ENCODE measurements at places on chromosomes 11 and 22.

DNA sequence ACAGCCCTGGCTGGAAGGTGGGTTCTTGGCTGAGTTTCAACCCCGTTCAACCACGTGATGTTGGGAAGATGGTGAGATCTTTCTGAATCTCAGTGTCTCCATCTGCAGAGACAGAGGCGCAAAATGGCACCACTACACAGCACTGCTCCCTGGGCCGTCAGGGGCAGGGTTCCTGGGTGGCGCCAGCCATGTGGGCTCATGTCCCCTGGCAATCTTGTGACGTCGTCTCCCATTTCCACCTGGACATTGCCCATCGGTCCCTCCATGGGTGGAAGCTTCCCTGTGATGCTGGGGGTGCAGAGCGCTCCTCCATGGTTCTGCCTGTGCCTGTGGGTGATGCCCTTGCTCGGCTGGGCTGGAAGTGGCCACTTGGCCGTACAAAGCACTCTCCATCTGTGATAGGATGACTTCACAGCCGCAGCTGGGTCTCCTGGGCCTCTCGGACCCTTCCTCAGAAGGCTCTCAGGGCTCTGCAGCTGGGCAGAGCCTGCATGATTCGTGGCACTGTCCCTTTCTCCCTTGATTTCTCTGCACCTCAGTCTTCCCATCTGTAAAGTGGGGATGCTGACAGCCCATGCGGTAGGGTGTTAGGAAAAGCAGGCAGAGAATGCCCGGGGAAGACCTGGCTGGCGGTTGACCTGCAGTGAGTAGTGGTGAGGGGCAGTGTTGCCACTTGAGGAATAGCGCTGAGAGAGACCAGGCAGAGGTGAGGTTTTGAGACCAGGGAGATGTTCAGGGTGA is 35.2 kb downstream of the SMIM38 start:
- H3K27ac ChIP-seq, result no peak overlapping the region
- DNase-seq, result no peak
- no peaks in the 10 kb centered on the region for H3K27me3 ChIP-seq

GRCh38 chr22:49969751-49970527 is 9.4 kb downstream of the PIM3 start:
- H3K4me1 ChIP-seq, result peaks cover 65% of the 10 kb centered on the region
- no peak overlapping the region for H3K4me3 ChIP-seq
- no peaks in the 10 kb centered on the region for H3K27me3 ChIP-seq

DNA sequence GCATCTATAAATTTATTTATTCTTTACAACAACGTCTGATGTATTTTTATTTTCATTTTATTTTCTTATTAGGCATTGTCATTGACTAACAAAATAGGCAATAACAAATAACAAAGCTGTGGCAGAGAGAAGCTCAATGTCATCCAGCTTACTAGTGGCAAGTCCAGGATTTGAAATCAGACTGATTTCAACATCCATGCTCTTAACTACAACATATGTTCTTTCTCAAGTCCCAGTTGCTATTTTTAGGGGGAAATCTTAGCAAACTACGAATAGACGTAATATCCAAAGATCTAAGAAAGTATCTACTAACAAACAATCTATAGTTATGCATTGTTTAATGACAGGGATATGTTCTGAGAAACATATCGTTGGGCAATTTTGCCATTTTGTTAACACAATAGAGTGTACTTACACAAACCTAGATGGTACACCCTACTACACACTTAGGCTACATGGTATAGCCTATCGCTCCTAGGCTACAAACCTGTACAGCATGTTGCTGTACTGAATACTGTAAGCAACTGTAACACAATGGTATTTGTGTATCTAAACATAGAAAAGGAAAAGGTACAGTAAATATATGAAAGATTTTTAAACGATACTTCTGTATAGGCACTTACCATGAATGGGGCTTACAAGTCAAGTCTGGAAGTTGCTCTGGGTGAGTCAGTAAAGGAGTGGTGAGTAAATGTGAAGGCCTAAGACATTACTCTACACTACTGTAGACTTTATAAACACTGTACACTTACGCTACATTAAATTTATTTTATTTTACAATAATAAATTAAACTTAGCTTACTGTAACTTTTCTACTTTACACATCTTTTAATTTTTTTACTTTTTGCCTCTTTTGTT is 151.3 kb downstream of the DLG2 start:
- H3K36me3 ChIP-seq, result no peaks in the 10 kb centered on the region
- no peak overlapping the region for H3K4me3 ChIP-seq
- no peaks in the 10 kb centered on the region for H3K4me1 ChIP-seq
- DNase-seq, result no peak
- no peaks in the 10 kb centered on the region for H3K27me3 ChIP-seq
- H3K27ac ChIP-seq, result no peak overlapping the region

DNA sequence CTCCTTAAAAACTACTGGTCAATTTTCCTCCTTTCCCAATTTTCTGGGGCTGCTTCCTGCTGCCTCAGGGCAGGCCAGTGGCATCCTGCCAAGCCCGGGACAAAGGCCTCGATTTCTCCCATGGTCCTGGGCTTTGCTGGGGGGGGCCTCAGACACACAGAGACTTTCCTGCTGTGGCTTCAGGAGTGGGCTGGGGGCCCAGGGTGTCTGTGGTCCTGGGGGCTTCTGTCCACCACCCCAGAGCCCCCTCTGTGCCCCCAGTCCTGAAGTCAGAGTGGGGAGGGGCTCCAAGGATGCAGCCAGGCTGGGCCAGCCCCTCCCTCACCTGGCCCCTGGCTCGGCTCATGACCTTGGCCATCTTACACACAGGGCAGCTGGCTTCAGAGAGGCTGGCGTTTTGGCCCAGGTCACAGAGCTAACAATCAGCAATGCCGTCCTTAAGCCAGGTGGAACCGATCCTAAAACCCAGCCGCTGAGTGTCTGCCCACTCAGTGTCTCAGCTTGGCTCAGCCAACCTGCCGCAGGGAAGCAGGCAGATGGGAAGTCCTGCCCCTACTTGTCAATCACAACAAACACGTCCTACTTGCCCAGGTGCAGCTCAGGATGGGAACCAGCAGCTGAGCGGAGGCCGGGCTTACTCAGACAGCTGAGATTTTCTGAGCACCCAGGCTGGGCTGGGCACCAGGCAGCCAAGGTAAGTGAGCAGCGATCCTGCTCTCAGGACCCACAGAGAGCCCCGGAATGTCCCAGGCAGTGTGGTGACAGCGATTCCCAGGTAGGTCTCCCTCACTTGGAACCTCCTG is 34.6 kb downstream of the OSBPL5 start:
- peaks cover 4% of the 10 kb centered on the region for H3K4me1 ChIP-seq
- H3K27me3 ChIP-seq, result no peaks in the 10 kb centered on the region
- no peak overlapping the region for H3K4me3 ChIP-seq
- no peak overlapping the region for H3K27ac ChIP-seq
- no peak for DNase-seq

GRCh38 chr11:9802291-9802861 is 138.5 kb downstream of the SWAP70 start:
- H3K36me3 ChIP-seq, result peaks cover 1% of the 10 kb centered on the region
- no peaks in the 10 kb centered on the region for H3K4me1 ChIP-seq
- no peak overlapping the region for H3K4me3 ChIP-seq
- H3K27ac ChIP-seq, result no peak overlapping the region
- H3K27me3 ChIP-seq, result no peaks in the 10 kb centered on the region
- no peak for DNase-seq
